Activated CD8-positive, alpha-beta T cell treated with anti-CD3 and anti-CD28 coated beads for 36 hours (primary cell): ENCODE measurements at places on chromosomes 2 and 18.

DNA sequence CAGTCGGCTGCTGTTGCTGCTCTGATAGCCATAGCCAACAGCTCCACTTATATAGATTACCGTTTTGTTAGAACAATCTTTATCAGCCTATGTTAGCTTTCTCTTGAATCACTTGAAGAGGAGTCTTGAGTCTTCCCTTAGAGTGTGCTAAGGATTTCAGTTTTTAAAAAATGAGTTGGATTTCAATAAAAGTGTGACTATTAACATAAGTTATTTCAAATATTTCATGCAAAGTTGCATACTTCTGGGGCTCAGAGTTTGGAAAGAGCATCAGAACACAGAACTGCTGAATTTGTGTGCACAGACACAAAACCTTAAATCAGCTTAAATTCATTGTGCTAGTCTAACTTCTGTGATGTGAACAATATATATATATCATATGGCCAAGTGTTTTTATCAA is 174.7 kb downstream of the MTX2 start:
- no peak for DNase-seq

DNA sequence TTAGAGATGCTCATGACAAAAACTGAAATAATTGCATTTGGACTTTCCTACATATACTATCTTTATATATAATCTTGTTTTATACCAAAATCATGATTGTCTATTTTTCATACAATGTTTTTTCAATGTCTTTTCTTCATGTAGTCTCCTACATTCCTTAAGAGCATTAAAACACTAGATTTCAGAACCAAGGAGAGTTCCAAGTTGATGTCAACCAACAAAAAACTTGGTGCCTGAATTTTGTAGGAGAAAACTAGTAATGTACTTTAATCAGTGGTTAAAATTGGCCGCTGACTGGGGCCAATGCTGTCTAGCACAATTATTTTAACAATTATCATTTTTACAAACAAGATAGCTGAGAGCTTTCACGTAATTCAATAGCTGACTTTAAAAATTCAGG is 678.8 kb downstream of the DCC start:
- no peak for DNase-seq

GRCh38 chr2:148021059-148021861 is at the start of gene MBD5:
Gene MBD5 (plus strand): TSS chr2:148021091.
- peak; percentile 69 for DNase-seq

GRCh38 chr2:179729966-179730365 is 131.4 kb downstream of the ZNF385B start:
- no peak for DNase-seq

DNA sequence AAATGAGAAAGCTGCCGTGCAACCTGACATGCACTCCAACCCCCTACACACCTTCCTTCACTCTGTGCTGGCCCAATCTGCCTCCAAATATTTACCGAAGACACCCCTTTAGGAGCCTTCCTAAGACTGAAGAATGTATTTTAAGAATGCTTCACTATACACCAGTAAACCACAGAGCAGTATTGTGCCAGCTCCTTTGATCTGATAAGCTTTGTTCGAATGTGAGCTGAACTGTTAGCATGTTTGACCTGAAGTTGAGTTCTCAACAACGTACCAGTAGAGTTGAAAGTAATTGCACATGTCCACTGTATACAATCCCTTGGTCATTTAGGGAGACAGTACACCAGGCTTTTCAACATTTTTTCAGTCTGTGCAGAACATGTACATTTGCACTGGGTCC is 259.2 kb downstream of the TGIF1 start:
- DNase-seq = no peak

GRCh38 chr2:156845806-156846558 is 409.8 kb downstream of the GPD2 start:
- no peak for DNase-seq

- DNase-seq = no peak
Measured at GRCh38 chr2:145323512-145323911, 803.6 kb upstream of the ZEB2 start.
